ENCODE measurements at places on chromosomes 6 and 20.

DNA sequence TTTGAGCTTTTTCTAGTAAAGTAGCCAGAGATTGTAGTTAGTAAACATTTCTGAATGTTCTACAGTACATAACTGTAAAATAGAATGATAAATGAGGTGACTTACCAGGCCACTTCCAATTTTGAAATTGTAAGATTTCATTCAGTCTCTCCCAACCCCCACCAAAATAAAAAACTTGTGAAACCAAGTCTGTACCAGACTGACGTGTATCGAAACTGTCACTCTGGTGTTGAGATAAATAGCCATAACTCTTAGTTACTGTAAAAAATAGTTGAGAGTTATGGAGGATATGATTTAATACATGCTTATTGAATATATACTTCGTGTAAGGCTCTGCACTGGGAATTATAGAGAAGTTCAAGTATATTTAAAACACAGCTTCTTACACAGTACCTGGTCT, 455.7 kb downstream of the PLCB1 start:
- no peak for DNase-seq

GRCh38 chr6:102204351-102204750, 810.8 kb downstream of the GRIK2 start:
- DNase-seq = no peak

GRCh38 chr20:17747431-17747846, 47.7 kb downstream of the BANF2 start:
- DNase-seq = no peak

DNA sequence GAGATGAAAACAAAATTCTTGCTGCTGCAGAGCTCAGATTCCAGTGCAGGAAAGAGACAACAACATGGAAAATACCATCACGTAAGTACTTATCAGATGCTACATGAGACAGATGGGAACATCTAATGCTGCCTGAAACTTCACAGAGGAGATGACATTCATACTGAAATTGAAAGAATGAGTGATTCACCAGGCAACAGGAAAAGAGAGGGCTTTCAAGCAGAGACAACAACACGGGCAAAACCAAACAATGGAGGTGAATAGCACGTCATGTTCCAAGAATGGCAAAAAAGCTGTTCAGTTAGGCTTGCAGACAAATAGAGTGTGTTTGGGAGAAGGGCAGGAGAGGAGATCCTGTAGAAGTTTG, 39.3 kb downstream of the GTF2H5 start:
- DNase-seq = no peak

- DNase-seq = no peak
Measured at GRCh38 chr6:112343977-112344376, 3.2 kb upstream of the RFPL4B start.

Measured in NK-92 treated with Interleukin-12 subunit alpha and Interleukin-12 subunit beta, amount 100 ng/mL, for 24 hours (cell line).